ENCODE measurements at places on chromosomes 3 and 15.

DNA sequence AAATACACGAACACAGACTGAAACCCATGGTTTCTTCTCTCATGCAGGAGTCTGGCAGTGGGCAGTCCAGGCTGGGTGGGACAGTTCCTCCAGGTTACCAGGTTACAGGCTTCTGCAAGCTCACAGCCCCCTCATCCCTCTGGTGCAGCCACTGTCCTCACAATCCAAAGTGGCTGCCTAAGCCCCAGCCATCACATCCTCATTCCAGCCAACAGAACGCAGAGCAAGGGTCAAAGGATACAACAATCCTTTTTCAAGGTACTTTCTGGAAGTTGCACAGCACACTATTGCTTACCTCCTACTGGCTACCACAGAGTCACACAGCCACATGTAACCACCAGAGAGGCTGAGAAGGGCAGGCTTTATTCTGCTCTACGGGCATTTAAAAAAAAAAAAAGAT, 154.6 kb downstream of the NUP210 start:
- no peak for DNase-seq

DNA sequence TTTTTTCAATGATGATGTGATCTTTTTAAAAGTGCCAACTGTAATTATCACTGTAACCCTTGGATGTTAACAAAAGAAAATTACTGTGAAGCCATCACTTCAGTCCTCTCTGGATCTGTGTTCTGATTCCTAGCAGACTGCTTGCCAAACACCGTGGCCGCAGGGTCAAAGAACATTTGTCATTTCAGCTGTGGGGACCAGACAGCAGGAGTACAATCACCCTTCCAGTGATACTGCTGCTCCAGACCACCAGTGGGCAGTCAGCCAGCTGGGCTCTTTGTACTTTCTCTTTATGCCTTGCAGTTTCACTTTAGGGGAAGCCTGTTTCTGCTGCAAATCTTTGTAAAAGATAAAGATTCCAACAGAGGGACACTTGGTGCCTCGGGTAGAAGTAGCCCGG, 770.0 kb downstream of the GRM7 start:
- DNase-seq = no peak

DNA sequence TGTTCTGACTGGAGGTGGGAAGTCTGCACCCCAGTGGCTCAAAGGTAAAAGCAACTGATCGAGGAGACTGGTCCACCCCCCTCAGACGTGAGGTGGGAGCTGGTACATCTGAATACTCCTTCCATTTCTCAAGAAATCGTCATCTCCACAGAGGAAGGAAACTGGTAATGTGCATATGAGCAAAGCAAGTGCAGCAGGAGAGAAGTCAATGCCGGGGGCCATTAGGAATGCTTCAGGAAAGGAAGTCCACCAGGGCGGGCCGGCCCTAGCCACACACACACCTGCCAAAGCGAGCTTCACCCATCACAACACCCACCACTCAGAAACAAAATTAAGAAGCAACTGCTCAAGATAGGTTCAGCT, 8.5 kb downstream of the TBC1D2B start:
- DNase-seq = no peak

- DNase-seq = no peak
Measured at GRCh38 chr15:58436552-58436951, 4.8 kb downstream of the LIPC start.

DNA sequence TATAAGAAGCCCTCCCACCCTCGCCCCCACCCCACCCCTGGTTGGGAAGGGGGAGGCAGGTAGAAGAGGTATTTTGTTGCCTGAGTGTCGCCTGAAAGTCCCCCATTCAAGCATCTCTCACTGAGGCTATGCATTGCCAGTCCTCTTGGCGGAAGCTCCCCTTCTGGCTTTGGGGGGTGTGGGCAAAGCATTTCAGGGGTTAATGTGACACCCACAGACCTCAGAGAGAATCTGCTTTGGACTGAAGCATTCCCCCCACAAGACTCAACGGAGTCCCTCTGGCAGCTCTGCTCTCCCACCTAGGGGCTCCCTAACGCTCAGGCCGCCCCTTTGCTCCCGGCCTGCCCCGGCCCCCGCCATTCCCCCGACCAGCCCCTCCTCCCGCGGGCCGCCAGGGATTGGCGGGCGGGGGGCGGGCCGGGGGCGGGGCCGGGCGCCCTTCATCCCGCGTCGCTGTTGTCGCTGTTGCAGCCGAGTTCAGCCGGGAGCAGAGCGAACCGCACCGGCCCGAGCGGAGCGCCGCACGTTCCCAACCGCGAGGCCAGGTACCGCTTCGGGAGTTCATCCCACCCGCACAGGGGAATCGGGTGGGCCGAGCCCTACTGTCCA, at the start of gene SLC38A3:
Gene SLC38A3, plus strand, starts transcription at position 468 of the 609 bp plus-strand sequence. CDS start 8,929 bp downstream, outside the sequence.
- no peak for DNase-seq

DNA sequence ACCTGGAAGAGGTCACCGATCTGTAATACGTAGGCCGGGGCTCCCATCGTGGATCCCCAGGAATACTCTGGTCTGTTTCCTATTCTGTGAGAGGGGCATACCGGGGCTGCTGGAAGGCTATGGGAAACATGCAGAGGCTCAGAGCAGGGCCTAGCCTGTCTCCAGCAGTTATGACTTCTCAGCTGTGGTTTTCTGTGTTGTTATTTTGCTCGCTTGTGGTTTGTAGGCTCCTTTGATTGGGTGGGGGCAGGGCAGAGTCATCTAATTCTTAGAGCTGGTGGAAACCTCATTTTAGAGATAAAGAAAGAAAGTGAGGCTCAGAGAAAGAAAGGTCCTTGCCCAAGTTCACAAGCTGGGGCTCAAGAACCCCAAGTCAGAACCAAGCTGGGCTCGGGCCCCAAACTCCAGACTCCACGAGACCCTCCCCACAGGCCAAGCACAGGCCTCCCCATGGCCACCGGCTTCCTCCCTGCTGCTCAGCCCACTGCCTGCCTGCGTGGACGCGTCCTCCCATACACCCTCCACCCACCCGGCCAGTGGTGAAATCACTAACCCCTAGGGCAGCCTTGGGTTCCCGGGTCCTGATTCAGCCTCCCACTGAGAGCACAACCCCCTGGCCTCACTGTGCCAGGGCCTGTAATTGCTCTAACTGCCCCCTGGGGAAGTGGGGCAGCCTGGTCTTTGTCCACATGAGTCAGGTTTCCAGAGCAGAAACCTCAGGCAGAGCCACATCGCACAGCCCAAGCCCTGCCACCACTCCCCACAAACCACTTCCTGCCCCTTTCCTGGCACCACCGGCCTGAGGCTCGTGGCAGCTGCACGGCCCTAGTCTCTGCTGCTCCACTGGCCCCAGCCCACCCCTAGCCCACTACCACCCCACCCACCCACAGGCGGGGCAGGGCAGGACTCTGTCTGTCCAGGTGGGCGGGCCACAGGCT, 270.8 kb downstream of the UACA start:
- DNase-seq = peak; percentile 30

GRCh38 chr3:150312018-150312657, 96.0 kb upstream of the TSC22D2 start:
- DNase-seq = no peak

- no peak for DNase-seq
Measured at GRCh38 chr3:182487611-182488010, 305.7 kb upstream of the ATP11B start.

DNA sequence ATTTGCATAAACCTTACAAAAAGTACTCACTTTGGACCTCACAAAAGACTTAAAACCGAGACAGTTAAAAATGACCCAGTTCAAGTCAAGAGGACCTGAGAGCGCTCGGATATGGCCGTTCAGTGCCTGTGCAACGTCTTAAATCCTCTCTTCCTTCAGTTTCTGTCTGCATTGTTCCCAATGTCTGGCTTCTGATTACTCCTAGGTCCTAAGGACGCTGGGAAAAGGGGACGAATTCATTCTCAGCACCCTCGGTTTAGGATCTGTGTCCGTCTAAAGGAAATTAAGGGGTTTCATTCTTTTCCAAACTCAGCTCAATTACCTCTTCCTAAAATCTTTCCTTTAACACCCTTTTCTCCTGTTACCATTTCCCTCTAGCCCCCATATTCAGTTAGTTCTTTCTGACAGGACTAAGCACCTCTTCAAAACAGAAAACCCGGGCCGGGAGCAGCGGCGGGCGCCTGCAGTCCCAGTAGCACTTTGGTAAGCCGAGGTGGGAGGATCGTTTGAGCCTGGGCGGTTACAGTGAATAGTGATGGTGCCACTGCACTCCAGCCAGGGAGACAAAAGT, 970 bp downstream of the DPPA4 start:
- no peak for DNase-seq

DNA sequence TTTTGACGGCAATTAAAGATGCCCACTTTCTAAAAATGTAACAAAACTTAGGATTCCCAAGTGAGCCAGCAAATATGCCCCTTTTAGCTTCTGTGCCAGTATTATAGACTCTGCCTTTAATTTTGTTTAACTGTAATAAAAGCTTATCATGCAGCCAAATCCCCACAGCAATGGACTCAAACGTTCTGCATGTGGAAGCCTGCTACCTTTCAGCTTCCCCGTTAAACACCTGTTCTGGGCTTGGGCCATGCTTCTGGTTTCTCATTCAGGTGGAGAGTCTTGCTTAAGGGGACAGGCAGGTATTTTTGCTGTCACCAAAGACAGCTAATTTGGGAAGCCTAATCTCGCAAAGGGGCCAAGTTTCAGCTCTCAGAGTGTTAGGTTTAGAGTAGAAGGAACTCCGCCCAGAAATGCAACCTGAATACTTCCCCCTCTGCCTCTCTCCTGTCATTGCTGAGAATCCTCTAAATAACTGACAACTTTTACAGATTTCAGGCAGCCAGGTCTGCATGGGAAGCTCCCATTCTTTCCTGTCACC, 399.4 kb upstream of the ATP11B start:
- no peak for DNase-seq

- no peak for DNase-seq
Measured at GRCh38 chr3:62184559-62184958, 188.8 kb downstream of the FEZF2 start.

- no peak for DNase-seq
Measured at GRCh38 chr3:97981886-97982285, 9.7 kb upstream of the RIOX2 start.

DNA sequence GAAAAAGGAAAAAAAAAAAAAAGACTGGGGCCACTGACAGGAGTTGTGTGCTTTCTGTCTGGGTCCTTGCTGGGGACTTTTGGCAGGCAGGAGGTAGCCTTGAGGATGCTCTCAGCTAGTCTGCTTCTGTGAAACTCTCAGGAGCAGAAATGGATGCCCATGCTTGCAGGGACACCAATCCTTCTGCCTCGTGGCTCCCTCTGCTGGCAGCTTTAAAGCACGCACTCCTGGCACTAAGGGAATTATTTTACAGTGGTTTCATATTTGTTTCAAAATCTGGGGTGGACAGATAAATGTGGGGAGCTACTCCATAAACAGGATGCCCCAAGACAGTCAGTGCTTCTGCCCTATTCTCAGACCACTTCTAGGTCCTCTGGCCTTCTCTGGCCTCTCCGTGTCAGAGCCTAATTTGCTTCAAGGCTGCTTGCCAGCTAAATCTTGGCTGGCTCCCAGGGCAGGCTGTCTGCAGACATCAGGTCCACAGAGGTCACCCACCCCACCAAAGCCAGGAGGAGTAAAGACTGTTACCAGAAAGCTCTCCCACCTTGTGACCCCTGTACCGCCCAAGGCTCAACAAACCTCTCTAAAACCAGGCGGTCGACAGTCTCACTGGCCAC, 17.1 kb downstream of the TRAIP start:
- DNase-seq = peak; percentile 52

DNA sequence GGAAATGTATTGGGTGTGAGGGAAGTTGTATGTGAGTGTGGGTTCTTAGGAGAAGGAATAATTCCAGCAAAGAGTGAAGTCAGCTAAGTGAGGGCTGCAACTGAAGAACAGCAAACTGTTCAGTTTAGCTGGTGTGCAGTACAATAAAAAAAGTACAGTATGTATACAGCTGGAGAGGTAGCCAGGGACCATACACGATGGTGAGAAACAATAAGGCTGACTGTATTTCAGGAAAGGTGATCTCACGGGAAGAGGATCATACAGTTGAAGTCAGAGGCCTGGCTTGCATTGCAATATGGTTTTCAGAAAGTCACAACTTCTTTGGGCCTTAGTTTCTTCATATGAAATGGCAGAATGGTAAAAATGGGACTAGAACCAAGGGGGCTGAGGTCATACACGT, 222.4 kb downstream of the NEK10 start:
- DNase-seq = no peak

- DNase-seq = no peak
Measured at GRCh38 chr3:59538753-59539432, 489.1 kb upstream of the CFAP20DC start.

- no peak for DNase-seq
Measured at GRCh38 chr15:59936741-59937140, 67.4 kb upstream of the FOXB1 start.

- no peak for DNase-seq
Measured at GRCh38 chr3:113058188-113058587, 67.4 kb downstream of the GTPBP8 start.
